Mammary microvascular endothelial cell (primary cell): ENCODE measurements at places on chromosomes 16 and 17. TPM values are rescaled to one million over a fixed set of nuclear protein-coding genes. Genes with fewer than 3 reads are reported as not detected.

The C1QTNF1 gene
- 7.0 and 9.5 TPM in 2 replicates for total RNA-seq

The KCNJ12 gene
- total RNA-seq = 0.25 and 0.67 TPM in 2 replicates

The KCNH4 gene
- total RNA-seq = 0.07 and 0.15 TPM in 2 replicates

The POLR2A gene
- total RNA-seq = 45.0 and 63.4 TPM in 2 replicates

The KRT32 gene
- total RNA-seq = not detected in 2 replicates
